ENCODE measurements at places on chromosomes 12 and 14. TPM values are rescaled to one million over a fixed set of nuclear protein-coding genes. Genes with fewer than 3 reads are reported as not detected.

BRMS1L gene
- 12.9 TPM for total RNA-seq

- DNase-seq: no peak
These were observed 141.9 kb downstream of the BICD1 start for GRCh38 chr12:32248441-32249140.

- DNase-seq: no peak
These were observed 1.1 kb upstream of the WDR89 start for GRCh38 chr14:63642656-63643382.

GRCh38 chr14:34363733-34364134, 98.3 kb downstream of the SPTSSA start:
- DNase-seq: no peak

- no peak for DNase-seq
These were observed 107.7 kb upstream of the PRKD1 start for GRCh38 chr14:30035361-30035760.

- DNase-seq: no peak
These were observed 724 bp upstream of the CD27 start for GRCh38 chr12:6444031-6444430.

- no peak for DNase-seq
These were observed 37.4 kb upstream of the WSCD2 start for GRCh38 chr12:108091679-108092051.
